ENCODE measurements at places on chromosomes 16 and 17. TPM values are rescaled to one million over a fixed set of nuclear protein-coding genes. Genes with fewer than 3 reads are reported as not detected.

Gene CCL4
- total RNA-seq: not detected

Gene SLC35G6
- not detected for total RNA-seq

Gene TP53TG3
- total RNA-seq: not detected

Gene SHCBP1
- total RNA-seq: 11.6 TPM

Gene TNK1
- total RNA-seq: 4.1 TPM
